ENCODE measurements at places on chromosomes 11 and 22.
A peak's percentile ranks its signal among the peaks of the same experiment; 100 is the strongest.

DNA sequence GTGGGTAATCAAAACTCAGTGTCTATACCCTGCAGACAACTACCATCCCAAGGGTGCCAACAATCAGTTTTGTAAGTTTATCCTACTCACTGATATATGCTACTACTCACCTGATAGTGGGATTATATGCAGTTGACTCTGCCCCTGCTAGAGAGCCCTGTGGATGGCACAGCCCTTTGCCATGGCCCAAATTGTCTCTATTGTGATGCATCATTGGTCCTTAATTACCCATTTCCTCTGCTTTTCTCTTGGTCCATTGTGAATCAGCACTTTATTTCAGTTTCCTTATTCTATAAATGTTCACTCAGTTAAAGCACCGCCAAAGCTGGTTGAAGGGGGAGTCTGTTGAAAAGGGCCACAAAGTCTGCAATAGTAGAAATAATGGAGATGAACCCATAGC lies 42.3 kb downstream of the PLAAT5 start:
- DNase-seq, result no peak

- peak; percentile 60 for DNase-seq
These were observed 41.9 kb downstream of the MED15 start for GRCh38 chr22:20549232-20549841.

DNA sequence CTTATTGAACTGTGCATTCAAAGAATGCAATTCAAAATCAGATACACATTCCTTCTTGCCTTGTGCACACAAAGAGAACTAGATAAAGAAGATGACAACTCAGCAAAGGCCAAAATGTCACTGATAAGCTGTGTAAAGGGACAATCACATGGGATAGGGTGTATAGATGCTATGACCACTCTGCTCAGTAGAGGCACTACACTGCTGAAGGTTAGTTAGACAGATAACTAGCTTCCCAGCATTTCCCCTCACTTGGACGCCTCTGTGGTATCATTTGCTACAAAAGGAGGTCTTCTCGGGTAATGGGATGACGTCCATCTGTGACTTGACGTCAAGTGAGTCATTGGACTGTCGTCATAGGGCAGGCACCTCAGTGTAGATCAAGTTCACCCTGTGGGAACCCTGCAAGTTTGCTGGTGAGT lies 424.9 kb upstream of the CCDC90B start:
- no peak for DNase-seq

DNA sequence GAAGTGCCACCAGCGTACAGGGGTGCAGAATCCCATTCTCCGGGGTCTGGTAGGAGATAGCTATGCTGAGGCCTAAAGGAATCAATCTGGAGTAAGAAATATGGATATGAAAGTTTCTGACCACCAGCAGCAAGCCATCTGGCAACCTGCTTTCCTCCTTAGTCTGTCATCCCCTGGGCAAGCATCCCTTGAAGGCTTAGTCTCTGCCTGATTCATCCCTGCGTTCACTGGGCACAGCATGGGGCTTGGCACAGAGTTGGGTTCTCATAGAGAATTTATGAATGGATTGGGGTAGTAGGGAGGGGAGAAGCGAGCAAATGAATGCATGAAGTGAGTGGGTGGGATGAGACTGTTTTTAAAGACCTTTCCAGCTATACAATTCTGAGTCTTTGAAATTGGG lies 85.8 kb upstream of the NARS2 start:
- no peak for DNase-seq

DNA sequence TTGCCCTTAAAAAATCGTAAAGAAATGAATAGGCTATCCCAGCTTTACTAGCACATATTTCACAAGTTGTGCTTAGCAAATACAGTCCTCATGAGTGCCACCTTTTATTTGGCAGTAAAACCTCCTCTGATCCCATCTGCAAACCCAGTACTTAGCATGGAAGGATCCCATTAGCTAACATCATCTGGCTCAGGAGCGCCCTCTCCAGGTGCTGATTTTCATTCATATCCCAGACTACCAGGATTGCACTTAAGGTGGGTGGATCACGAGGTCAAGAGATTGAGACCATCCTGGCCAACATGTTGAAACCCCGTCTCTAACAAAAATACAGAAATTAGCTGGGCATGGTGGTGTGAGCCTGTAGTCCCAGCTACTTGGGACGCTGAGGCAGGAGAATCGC lies 76.1 kb upstream of the PAX6 start:
- DNase-seq, result no peak

Data from Kasumi-1 (cell line).